ENCODE measurements at places on chromosomes 1 and 21.
A peak's percentile ranks its signal among the peaks of the same experiment; 100 is the strongest.

GRCh38 chr21:39502631-39503030, 50.9 kb downstream of the SH3BGR start:
- DNase-seq = no peak

- DNase-seq = peak; percentile 49
Measured at GRCh38 chr1:62746086-62746808, 37.7 kb upstream of the ATG4C start.

DNA sequence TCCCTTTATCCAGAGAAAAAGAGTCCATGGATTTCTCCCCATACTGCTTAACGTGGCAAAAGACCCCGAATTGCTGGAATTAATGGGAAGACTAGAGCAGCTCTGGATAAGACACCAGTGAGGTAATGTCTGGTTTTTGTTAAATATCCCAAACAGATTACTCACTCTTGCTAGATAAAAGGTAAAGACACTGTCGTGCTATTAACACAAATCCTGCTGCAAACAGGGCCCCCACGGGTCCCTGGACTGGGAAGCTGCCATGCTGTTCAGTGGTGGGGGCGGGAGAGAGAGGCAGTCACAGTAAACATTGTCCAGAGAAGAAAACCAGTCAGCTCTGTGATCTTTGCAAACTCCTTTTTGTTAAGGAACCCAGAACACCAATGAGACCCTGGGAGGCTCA, 15.2 kb upstream of the SRP9 start:
- no peak for DNase-seq

DNA sequence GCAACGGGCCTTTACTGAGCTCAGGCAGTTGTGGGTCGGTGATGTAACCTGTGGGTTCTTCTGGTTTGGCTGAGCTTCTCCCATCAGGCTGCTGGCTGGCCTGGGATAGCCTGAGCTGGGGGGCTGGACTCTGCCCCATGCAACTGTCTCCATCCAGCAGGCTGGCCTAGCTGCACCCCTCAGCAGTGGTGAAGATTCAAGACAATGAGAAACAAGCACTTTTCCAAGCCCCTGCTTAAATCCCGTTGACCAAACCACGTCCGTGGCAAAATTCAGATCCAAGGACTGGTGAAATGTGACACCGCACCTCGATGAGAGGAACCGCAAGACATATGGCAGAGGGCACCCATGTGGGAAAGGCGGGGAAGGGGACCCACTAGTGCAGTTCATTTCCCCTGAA, 25.6 kb downstream of the PRSS38 start:
- DNase-seq = no peak

GRCh38 chr21:43882952-43883545, 18.0 kb downstream of the AGPAT3 start:
- no peak for DNase-seq

- no peak for DNase-seq
Measured at GRCh38 chr1:203527013-203527412, 33.1 kb downstream of the OPTC start.

- DNase-seq = no peak
Measured at GRCh38 chr1:101632548-101633272, 364.0 kb downstream of the OLFM3 start.

GRCh38 chr1:168832661-168833060, 103.7 kb upstream of the DPT start:
- no peak for DNase-seq

GRCh38 chr1:78833491-78833890, 173.0 kb downstream of the ADGRL4 start:
- no peak for DNase-seq

DNA sequence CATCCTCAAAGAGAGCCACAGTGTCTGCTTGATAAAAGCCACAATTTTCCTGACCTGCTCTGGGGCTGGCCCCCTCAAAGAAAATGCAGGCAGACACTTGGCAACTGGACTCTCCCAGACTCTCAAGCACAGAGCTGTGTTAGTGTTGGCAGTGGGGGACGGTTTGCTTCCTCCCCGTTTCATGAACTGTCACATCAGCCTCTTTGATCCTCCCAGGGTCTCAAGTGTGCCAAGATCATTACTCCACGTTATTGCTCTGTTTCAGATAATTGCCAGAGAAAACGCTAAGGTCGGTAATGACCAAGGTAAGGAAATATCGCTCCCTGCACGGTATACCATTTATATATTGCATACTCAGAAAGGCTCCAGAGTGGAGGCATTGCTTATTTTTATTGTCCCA, 138.8 kb downstream of the NTMT2 start:
- DNase-seq = no peak

DNA sequence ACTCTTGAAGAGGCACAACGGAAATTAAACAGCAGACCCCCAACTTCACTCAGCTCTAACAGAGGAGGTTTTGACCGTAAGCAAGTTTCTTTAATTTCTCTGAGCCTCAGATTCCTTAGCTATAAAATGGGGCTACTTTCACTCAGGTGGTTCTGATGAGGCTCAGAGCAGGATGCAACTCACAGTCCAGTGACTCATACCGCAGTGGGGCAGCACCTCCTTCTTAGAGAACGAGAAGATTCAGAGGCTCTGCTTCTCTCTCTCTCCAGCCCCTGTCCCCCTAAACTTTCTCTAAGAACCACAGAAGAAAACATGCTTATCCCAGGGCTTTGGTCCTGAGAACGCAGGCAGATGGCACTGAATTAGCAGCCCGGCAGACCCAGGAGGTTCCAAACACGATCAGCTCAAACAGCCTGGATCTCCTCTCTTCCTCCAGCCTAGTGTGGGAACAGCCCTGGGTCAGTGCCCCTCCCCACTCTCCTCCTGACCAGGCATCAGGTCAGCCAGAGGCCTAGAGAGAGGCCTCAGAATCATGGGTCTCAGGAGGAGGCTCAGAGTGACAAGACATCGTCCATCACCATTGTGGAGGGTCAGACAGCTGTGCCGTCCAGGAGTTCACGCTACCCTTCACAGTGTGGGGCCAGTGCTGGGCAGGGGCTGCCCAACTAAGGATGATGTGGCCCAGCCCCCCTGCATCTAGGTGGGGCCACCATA, 433.0 kb downstream of the PTPRU start:
- DNase-seq = no peak
